ENCODE measurements at places on chromosomes 2 and 18.

DNA sequence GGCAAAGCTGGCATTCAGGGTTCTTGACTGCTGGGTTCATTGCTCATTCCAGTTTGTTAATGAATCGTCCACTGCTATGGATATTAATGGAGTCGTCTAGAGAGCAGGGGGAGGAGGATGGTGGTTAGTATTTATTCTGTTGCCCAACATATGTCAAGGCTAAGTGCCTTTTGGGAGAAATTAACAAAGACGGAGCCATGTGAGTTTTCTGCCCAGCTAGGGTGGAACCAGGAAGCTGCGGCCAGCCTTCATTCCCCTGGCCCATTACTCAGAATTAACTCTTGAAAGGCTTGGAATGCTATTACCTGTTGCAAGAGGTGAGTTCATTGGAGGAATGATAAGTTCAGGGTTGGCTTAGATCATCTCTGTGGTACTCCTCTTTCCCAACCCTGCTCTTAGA, 19.3 kb downstream of the IGFBP2 start:
- DNase-seq, result no peak

GRCh38 chr2:20582600-20583221, 68.2 kb downstream of the HS1BP3 start:
- DNase-seq, result no peak

- no peak for DNase-seq
These were observed 165.2 kb upstream of the EPC2 start for GRCh38 chr2:148479398-148479797.

- no peak for DNase-seq
These were observed 10.5 kb upstream of the ZNF513 start for GRCh38 chr2:27390822-27391679.

- DNase-seq, result peak; percentile 18
These were observed 40.8 kb upstream of the FRZB start for GRCh38 chr2:182907081-182907830.

- no peak for DNase-seq
These were observed 408.1 kb upstream of the UBE2E3 start for GRCh38 chr2:180572346-180572745.

- no peak for DNase-seq
These were observed 45.8 kb downstream of the LAMA3 start for GRCh38 chr18:23735021-23735464.

DNA sequence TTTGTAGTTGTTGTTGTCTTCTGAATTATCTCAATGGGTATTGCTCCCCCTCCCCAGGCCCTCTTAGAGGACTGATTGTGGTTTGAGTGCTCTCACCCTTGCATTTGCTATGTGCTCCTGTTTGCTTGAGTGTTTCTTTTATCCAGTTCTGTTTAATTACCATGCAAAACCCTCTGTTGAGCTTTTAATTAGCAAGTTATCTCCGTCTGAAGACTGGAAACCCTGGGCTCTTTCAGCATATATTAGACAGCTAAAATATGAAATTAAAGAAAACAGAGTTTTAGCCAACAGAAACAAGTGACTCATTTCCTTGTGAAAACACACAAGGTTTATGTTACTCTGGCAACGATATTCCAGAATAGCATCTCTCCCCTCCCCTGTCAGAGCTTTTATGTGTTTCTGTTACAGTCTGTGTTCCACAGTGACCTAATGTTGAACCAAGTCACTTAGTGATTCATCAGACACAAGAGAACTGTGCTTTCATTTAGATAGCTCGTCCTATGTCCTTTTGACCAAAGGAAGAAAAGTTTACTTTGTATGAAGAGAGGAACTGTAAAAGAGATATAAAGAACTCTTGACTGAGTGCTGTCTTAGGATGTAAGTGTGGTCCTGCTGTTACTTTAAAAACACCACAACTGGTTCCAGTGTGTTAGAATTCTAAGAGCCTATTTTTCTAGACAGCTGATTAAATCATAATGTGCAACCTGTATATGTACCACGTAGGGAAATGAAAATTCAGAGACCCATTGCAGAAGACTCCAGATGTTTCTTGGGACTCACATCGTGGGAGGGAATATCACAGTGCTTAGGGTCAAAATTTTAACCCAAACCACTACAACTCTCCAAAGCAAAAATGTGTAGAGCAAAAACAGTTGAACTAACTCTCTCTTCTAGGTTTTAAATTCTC, 172.8 kb upstream of the RBMS1 start:
- DNase-seq, result peak; percentile 91

DNA sequence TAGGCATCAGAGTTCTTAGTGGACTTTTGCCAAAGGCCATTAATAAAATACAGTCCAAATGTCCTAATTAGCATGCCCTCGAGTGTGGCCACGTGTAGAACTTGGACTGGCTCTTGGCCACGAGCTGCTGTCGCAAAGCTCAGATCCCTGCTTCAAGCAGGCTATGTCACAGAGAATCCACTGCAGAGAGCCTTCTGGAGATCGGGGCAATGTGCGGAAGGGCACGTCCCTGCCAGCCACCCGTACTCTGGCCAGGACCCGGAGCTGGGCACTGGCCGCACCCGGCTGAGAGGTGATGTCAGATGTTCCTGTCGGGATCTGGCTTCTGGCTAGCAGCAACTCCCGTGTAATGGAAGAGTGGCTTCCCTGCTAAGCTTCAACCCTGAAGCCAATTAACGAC, 432.7 kb upstream of the ID2 start:
- DNase-seq, result no peak

DNA sequence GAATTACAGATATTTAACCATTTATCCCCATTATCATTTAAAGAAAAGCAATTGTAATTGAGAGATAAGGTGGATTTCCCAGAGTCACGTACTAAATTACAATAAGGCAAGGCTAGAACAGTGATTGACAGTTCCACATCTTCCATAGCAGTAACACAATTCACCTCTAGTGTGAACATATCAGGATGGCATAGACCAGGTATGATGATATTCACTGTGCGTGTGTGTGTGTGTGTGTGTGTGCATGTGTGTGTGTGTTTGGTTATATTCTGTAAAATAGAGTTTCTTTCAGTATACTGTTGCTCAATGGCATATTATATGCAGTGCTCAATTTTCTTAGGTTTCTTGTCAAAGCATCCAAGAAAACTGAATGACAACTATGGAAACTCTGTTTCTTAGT, 1.7 kb downstream of the SCN2A start:
- DNase-seq, result no peak
